Activated CD4-positive, alpha-beta T cell treated with anti-CD3 and anti-CD28 coated beads, Interleukin-2, amount 50 U/mL, for 16 hours (primary cell): ENCODE measurements at places on chromosomes 1 and 21.
A peak's percentile ranks its signal among the peaks of the same experiment; 100 is the strongest.

GRCh38 chr1:198925567-198925966, 286.7 kb downstream of the PTPRC start:
- DNase-seq, result peak; percentile 38

- DNase-seq, result no peak
These were observed 336.8 kb downstream of the SEC16B start for GRCh38 chr1:177632923-177633615.

DNA sequence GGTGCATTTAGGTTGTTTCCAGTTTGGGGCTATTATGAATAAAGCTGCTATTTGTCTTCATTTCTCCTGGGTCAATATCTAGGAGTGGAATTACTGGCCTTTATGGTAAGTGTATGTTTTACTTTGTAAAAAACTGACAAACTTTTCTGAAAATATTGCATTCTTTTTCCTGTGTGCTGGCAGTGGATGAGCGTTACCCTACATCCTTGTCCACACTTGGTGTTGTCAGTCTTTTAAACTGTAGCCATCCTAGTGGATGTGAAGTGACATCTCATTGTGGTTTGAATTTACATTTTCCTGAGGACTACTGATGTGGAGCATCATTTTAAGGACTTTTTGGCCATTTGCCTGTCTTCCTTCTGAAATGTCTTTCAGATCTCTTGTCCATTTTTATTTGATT, 35.9 kb downstream of the TRPM2 start:
- DNase-seq, result no peak

DNA sequence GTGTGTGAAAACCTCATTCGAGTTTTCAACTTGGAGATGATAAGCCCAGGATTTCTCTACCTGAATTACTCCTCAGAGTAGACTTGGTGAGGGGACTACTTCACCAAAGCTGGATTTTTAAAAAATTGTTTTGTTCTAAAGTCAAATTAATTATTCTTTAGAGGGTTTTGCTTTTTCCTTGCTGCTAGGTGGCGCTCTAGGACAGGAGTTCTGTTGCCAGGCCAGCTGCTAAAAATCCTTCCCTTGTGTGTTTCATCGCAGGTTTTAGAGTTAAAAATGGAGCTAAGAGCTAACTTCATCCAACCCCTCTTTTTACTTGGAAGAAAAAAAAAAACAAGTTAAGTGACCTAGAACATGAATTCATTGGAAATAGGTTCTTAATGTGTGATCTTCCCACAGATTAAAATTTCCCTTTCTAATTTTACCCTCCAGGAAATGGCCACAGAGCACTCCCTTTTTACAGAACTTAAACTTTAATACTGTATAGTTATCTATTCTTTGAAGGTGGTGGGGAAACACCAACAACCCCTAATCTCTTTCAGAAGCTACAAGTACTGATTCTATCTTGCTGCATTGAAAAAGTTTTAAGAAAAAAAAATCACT, 36.7 kb upstream of the FAM163A start:
- peak; percentile 55 for DNase-seq

DNA sequence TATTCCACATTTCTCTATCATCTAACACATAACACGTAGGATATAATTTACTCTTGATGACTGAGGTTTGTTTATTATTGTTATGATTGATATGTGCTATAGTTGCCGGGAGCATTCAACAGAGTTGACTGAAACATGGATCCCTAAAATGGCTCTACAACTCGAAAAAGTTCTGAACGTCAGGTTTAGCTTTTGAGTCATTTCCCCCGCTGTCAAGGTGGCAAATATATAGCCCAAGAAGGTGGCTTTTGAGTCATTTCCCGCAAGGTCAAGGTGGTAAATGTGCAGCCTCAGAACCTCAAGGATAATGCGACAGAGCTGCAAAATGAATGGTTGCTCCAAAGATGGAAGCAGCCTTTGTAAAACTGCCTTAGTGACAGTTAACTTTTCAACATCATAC, 104.0 kb downstream of the NIBAN1 start:
- DNase-seq, result peak; percentile 94

GRCh38 chr21:27192281-27192949, 225.5 kb upstream of the ADAMTS5 start:
- DNase-seq, result no peak

- DNase-seq, result no peak
These were observed 33.0 kb downstream of the KCNC4 start for GRCh38 chr1:110243146-110243545.

DNA sequence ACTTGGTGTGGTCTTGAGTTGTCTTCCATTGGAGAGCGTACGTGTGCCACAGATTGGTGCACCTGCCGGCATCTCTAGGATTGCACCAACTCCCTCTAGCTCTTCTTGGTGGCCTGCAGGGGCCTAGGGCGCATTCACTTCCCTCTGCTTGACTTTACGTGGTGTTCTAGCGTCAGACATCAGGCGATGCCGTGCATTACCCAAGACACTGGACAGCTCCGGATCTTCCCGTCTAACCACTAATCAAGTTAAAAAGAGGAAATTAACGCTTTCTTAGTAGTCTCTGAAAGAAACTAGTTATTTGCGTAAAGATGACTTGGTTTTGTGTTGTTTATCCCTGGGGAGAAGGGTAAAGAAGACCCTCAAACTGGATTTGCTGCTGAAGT, 510 bp upstream of the IL10RB start:
- peak; percentile 8 for DNase-seq

GRCh38 chr1:243477731-243478290, 222.0 kb downstream of the SDCCAG8 start:
- DNase-seq, result no peak

- DNase-seq, result no peak
These were observed 21.9 kb downstream of the DPYD start for GRCh38 chr1:97898948-97899347.

- DNase-seq, result no peak
These were observed 20.8 kb downstream of the ZBTB8B start for GRCh38 chr1:32485554-32486255.

DNA sequence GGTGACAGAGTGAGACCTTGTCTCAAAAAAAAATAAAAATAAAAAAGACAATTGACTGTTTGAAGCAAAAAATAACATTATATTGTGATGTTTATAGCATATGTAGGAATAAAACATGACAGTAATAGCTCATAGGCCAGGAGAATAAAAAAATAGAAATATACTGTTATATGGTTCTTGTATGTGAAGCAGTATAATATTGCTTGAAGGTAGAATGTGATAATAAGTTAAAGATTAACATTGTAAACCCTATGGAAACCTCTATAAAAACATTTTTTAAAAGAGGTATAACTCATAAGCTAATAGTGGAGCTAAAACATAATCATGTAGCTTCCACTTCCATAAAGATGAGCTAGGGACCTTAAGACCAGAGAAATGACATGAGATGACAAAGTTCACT, 23.5 kb downstream of the GJA4 start:
- DNase-seq, result no peak

DNA sequence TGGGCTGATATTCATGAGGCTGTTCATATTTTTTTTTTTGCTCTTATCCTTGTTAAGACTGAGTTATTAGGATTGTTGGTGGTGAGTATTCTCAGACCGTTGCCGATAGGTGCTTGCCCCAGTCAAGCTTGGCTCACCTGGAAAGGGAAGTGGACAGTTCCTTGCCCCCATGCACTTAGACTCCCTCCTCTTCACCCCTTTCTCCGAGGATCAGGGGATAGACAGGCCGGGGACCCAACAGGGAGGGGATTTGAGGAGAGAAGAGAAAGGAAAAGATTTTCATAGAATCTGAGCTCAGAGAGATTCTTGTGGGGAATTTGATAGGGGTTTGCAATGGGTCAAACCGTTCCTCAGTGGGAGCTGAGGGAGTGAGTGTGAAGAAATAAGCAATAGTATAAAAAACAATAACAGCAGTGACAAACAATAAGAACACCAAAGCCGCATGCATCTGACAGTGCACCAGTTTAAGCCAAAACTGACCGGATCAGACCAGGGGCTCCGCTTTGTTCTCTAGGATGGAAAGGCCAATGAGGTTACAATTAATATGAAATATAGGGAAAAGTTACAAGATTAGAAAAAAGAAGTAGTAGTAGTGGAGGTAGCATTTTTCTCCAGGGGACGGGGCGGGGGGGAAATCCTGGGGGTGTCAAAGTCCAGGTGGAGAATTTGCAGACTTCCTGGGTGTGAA, 8.9 kb downstream of the PAX7 start:
- no peak for DNase-seq

DNA sequence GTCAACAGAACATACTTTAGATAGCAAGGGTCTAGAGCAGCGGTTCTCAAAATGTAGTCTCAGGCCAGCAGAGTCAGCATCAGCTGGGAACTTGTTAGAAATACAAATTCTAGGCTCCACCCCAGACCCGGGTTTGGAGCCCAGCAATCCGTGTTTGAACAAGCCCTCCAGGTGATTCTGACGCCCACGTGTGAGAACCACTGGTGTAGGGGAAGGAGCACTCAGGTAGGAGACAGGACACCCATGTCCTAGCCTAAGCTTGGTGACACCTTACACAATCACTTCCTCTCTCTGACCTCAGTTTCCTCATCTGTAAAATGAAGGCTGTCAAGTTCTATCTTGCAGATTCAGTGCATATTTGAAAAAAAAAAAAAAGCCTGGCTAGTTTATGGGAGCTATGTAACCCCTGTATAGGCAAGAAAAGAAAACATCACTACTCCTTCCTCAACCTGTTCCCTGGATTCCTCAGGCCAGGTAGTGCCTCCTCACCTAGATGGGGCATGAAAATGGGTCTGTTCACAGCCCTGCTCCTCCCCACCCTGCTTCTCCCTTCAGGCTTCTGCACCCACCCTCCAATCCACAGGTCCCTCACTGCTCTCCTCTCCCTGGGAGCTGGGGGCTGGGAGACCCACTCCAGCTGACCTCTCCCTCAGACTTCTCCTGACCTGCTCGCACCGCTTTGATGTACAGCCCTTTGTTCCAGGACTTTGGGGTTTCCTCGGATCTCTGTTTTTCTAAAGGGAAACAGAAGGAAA, 7.1 kb upstream of the PHLDA3 start:
- DNase-seq, result no peak

GRCh38 chr1:60041783-60042182, 31.8 kb downstream of the C1orf87 start:
- no peak for DNase-seq

DNA sequence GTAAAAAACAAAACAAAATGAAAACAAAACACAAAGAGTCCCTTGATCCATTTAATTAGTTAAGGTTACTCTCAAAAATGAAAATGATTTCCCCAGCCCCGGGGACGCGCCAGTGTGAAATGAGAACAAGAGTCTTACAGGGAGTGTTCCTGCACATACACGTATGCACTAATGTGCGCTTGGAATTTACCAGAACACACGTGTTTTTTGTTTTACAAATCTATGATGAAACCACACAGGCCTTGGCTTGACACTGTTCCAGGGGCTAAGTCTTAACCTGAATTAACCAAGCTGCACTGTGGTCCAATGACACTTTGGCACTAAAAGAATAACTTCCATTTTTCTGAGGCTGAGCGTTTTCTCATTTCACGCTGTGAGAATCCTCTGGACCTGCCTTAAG, 63.7 kb downstream of the SLC45A1 start:
- no peak for DNase-seq

DNA sequence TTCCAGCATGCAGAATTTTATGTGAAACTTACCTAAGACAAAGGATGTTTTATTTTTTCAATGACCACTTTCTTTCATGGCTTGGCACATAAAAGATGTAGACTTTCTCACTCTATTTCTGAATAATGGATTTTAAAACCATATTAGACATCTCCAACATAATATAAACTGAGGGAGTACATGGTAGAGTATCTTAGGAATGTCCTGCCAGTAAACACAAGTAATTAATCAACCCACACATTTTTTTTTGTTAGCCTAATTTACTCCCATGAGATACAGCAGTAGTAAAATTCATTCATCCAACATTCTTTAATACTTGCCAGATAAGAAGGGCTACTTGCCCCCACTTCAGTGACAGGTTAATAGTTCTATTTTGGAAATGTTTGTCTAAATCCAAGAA, 235.4 kb upstream of the ADAMTS5 start:
- no peak for DNase-seq

- DNase-seq, result peak; percentile 49
These were observed 44.9 kb upstream of the CYP2J2 start for GRCh38 chr1:59971464-59971911.

DNA sequence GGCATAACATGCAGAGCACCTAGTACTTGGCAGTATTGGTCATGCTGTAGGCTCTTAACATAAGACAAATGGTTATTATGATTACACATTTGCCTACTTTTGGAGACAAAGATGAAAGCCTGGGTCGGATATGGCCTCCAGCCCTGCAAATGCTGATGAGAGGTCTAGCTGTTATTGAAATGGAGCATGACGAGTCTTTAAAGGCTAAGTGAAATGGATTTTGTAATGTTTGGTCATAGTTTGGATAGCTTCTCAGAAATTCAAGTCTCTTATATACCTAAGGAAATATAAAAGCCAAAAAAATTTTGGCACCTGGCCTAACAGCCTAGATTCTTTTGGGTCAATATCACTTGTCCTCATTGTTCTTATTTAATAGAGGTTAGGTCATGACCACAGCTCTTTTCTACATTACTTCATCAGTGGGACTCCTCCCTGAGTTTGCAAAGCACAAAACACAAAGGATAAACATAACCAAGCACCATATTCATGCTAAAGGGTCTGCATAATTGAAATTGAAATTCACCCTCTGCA, 69.2 kb upstream of the WLS start:
- DNase-seq, result no peak

GRCh38 chr1:117570988-117571409, 34.8 kb upstream of the TENT5C start:
- no peak for DNase-seq

- no peak for DNase-seq
These were observed 20.0 kb upstream of the CAP1 start for GRCh38 chr1:40020447-40021085.

DNA sequence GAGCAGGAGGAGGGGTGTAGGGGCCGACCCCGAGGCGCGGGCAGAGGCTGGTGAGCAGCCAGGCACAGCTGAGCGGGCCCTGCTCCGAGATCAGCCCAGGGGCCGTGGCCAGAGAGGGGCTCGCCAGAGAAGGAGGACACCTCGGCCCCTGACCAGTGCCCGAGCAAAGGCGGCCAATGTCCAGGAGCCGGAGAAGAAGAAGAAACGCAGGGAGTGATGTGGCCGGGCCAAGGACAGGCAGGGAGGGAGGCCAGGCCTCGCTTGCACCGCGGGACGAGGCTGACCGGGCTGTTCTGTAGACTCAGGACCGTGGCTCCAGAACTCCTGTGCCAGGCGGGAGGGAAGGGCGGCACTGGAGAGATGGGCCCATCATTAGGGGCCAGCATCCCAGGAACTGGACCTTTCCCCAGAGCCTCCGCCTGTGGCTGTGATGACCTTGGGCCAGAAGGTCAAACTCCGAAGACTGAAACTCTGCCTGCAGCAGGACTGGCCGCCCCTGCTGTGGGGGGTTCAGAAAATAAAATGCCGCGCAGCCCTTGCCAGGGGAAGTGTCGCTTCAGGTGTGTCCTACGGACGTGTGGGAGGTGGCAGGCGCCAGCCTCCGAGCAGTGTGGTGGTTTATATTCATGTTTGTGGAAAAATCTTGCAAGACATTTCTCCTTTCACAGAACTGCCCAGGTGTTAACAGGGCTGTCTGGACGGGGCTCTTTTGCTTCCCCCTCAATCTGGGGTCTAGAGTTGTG, 14.4 kb downstream of the RRP1 start:
- DNase-seq, result no peak
